SK-N-SH (cell line): ENCODE measurements at places on chromosomes 3 and 15. TPM values are rescaled to one million over a fixed set of nuclear protein-coding genes. Genes with fewer than 3 reads are reported as not detected.

Gene MUSTN1
- polyA plus RNA-seq = 0.42 and 0.54 TPM in 2 replicates

- DNase-seq = no peak
- peaks cover 39% of the 10 kb centered on the region for H3K36me3 ChIP-seq
- no peak overlapping the region for H3K27ac ChIP-seq
- peaks cover 14% of the 10 kb centered on the region; the same call in 1 of the 2 replicates for H3K4me1 ChIP-seq
Measured at GRCh38 chr3:63977893-63978292, 45.4 kb downstream of the PSMD6 start.

DNA sequence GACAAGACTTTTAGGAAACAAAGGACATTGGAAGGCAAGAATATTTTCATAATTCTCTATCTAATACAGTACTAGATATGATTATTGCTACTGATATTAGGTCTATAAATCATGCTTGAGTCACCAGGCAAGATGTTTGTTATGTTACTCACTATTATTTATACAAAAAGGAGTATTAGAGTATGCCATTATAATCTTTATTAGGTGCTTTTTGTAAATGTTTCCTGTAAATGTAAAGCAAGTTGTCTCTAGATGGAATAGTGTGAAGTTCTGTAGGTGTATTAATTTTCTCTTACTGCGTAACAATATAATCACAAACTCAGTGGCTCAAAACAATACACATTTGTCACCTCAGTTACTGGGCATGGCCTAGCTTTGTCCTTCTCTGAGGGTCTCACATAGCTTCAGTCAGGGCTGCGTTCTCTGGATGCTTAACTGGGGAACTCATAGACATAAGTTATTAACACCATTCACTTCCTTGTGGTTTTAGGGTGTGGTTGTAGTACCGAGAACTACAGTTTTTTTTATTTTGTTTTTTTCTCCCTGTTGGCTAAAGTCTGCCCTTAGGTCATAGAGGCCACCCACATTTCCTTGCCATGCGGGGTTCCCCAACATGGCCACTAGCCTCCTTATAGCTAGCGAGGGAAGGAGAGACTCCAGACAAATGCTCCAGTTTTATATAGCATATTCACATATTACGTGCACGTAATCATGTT, 20.3 kb upstream of the MAP3K13 start:
- DNase-seq = no peak
- H3K27me3 ChIP-seq = no peaks in the 10 kb centered on the region
- no peak overlapping the region for H3K27ac ChIP-seq

Gene TCAIM
- polyA plus RNA-seq = 8.4 and 12.4 TPM in 2 replicates

Gene TUBGCP5
- polyA plus RNA-seq = 8.7 and 11.8 TPM in 2 replicates

GRCh38 chr15:51866751-51867150, 37.3 kb downstream of the TMOD3 start:
- no peak overlapping the region for H3K4me3 ChIP-seq
- peaks cover 31% of the 10 kb centered on the region for H3K4me1 ChIP-seq
- no peak for DNase-seq
- no peaks in the 10 kb centered on the region for H3K27me3 ChIP-seq
- H3K36me3 ChIP-seq = peaks cover 22% of the 10 kb centered on the region
